ENCODE measurements at places on chromosomes 1 and 21. TPM values are rescaled to one million over a fixed set of nuclear protein-coding genes. Genes with fewer than 3 reads are reported as not detected.

GRCh38 chr1:209564849-209565248 is 18.7 kb upstream of the CAMK1G start:
- no peak for DNase-seq

FCRL1 gene
- not detected for total RNA-seq

- peak; percentile 93 for DNase-seq
Measured at GRCh38 chr21:25370311-25370744, 237.0 kb downstream of the MRPL39 start.

DNA sequence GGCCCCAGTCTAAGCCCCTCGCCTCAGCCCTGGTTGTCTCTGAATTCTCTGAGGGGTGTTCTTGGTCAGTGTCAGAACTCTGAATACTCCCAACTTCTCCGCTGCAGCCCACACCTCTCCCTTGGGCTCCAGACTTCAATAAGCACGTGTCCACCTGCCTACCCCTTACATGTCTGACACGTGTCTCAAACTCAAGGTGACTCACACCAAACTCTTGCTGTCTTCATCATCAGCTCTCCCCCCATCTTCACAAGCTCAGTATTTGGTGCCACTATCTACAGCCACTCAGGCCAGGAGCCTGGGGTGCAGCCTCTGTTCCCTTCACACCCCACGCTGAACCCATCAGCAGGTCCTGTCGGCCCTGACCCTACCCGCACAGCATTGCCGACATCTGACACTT is 18.8 kb upstream of the UBXN10 start:
- DNase-seq, result no peak

IL20 gene
- total RNA-seq, result not detected

DNA sequence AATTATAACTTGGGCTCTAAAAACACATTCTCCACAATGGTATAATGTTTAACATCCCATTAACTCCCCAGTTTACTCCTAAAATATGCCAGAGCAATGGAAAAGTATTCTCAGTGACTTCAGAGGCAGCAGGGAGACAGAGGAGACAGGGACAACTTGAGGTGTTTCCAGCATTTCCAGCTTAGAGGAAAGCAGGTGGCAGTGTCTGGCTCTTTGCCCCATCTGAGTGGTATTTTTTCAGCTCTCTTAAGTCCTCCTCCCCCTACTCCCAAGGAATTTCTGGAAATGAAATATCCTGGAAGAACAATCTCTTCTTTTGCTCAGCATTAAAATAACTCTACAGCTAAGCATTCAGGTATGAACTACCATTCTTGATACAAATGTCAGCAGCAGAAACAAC is 10.8 kb upstream of the ERMAP start:
- DNase-seq, result no peak

- peak; percentile 71 for DNase-seq
Measured at GRCh38 chr1:41664861-41665640, 180.6 kb upstream of the EDN2 start.

- no peak for DNase-seq
Measured at GRCh38 chr1:165114889-165115285, 241.6 kb downstream of the LMX1A start.

GRCh38 chr1:150544204-150544603 is 5.0 kb upstream of the ADAMTSL4 start:
- DNase-seq, result no peak

DNA sequence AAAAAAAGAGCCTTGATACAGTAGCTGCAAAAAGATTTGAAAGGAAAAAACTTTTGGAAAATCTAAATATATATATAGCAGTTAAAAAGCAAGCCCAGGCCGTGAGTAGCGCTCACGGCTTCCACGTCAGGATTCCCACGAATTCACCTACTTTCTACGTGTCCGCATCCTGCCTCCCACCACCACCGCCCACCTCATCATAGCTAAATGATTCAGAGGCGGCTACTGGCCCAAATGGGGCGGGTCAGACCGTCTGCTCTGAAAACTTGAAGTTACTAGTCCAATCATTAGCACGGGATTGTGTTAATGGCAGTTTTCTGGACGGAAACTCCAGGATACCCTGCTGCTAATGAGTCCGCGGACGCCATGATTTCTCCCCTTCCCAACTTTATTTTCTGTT is 1.3 kb upstream of the CCSAP start:
- DNase-seq, result no peak

- no peak for DNase-seq
Measured at GRCh38 chr1:33336580-33336979, 15.7 kb upstream of the A3GALT2 start.

CD247 gene
- total RNA-seq, result not detected

DNA sequence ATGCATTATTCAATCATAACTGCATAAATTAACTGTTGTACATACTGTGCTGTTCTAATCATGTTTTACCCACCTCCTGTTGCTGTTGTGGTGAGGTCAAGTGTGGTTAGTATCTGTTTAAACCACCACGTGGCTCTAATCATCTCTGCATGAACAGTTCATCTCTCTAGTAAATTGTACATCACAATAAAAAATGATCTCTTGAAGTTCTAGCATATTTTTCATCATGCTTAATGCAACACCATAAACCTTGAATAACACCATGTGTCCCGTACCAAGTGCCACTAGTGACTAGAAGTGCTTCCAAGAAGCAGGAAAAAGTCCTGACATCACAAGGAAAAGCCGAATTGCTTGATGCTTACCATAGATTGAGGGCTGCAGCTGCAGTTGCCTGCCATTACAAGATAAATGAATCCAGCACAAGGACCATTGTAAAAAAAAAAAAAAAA is 51.7 kb downstream of the SNRPE start:
- no peak for DNase-seq

ANGPTL7 gene
- total RNA-seq, result not detected

DNA sequence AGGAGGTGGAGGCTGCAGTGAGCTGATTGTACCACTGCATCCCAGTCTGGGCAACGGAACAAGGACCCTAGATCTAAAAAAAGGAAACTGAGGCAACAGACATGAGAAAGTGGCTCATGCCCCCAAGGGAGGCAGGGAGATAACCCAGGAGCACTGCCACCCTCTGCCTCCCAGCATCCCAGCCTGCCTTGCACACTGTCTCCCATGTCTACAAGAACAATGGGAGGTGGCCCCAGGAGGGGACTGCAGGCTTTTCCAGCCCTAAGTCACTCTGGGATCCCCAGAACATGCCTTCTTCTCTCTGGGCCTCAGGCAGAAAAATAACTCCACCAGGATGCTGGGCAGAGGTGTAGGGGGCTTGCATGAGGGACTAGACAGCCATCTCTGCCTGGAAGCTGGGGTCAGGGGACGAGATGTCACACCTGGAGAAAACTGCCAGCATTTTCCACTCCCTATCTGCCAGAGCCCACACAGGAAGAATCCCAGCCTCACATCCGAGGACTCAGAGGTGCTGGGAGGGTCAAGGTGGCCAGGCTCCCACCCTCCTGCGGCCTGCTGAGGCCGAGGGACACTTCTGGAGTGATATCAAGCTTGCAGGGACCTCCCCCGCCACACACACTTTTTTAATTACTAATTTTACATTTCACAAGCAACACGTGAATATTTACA is 21.4 kb downstream of the RUNX3 start:
- no peak for DNase-seq

DNA sequence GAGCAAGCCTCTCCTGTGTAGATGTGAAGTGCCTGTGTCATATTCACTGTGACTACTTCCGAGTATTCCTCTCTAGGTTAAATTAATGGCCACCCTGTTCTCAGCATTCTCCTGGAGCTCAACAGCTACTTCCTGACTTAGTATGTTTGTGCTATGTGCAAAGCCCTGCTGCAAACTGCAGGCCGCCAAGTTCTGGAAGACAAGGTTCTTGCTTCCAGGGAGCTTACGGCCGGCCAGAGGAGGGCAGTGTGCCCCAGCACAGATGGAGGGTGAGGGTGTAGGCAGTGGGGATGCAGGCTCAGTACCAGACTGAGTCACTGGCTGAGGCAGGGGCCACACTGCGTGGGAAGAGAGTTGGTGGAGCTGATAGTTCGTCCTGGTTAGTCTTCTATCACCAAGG is 43.2 kb downstream of the ELK4 start:
- peak; percentile 44 for DNase-seq

TFF2 gene
- total RNA-seq, result not detected

Measured in H4 (cell line).